ENCODE measurements at places on chromosomes 7 and 10.

DNA sequence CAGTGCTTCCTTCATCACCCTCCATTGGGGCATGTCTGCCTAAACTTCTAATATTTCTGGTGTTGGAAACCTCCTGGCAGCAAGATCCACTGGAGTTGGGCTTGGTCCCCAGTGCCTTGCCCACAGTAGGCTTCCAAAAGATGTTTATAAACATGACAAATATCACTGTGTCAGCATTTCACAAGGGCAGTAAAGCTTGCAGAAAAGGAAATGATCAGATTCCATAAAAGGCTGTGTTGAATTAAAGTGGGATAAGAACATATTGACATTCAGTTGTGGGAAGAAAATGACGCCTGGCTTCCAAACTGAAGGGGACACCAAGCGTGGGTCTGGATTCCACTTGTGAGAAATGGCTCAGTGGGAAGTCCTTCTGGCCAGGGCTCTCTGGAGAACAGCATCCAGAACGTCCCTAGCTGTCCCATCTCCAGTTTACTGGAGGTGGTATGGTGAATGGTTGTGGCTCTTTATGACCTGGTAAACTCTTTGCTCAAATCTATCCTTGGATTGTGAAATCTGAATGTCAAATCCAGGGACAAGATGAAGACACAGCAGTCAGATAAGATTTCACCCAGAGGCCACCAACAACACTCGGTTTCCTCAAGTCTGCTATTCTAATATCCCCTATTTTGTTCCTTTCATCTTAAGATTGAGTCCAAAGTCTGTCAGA is 287.2 kb downstream of the TNS3 start:
- no peak for DNase-seq

GRCh38 chr10:120286280-120286679 is 170.7 kb upstream of the PLPP4 start:
- no peak for DNase-seq

- DNase-seq = no peak
Observed at GRCh38 chr10:117339578-117339977, 35.7 kb downstream of the PDZD8 start.

GRCh38 chr10:75098902-75099673 is 12.4 kb upstream of the SAMD8 start:
- DNase-seq = no peak

DNA sequence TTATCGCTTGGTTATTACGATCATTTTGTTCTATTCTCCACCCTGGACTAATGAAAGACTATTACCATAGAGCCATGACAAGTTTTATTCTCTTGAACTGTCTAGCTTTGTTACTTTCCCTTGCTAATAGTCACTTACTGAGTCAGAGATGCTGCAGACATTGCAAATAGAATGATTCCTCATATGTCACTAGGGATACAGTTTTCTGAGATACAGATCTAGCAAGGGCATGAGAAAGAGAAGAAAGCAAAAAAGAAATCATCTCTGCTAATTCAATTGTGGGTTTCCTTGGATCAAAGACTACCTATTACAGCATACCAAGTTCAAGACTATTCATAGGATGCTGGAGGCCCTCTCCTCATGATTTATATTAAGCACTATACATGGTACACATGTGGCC is 204.3 kb downstream of the MBL2 start:
- DNase-seq = no peak

DNA sequence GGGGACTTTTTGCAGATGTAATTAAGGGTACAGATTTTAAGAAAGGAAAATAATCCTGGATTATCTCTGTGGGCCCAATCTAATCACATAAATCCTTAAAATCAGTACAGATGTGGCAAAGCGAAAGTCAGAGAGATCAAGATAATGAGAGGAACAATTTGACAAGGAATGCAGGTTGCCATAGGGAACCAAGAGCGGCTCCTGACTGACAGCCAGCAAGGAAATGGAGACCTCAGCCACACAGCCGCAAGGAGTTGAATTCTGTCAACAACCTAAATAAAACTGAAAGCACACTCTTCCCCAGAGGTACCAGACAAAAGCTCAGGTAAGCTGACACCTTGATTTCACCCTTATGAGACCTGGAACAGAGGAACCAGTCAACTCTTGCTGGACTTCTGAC is 3.4 kb upstream of the PNPLA8 start:
- DNase-seq = no peak

- no peak for DNase-seq
Observed at GRCh38 chr7:122217125-122217524, 73.1 kb upstream of the AASS start.

- DNase-seq = no peak
Observed at GRCh38 chr10:5616046-5616445, 50.3 kb downstream of the ASB13 start.

DNA sequence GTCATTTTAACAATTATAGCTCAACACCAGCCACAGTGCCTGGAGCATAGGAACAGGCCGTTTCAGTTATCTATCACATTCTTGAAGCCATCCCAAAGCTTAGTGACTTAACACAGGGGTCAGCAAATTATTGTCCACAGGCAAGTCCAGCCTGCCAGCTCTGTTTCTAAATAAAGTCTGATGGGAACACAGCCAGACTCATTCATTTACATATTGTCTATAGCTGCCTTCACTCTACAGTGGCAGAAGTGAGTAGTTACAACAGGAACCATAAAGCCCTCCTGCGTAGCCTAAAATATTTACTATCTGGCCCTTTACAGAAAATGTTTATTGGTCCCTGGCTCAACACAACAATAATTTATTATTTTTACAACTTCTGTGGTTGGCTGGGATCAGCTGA is 407.5 kb upstream of the AUTS2 start:
- no peak for DNase-seq

DNA sequence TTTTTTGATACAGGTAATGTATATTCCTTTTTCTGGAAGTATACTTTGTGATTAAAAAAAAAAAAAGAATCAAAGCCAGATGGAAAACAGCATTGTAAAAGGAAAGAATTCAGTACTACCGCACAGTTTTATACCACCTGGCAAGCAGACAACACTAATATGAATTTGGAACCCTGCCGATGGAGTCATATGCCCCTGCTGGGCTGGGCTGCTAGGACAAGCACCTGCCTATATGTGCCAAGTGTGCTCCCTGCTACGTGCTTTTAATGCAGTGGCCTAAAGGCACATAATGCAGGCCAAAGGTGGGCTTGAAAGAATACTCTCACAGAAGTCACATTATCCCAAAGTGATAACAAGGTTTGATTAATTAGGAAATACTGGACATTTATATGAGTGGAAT is 29.8 kb upstream of the WAC start:
- peak; percentile 22 for DNase-seq

- DNase-seq = no peak
Observed at GRCh38 chr10:30749385-30749784, 119.8 kb upstream of the LYZL2 start.

GRCh38 chr10:17438583-17438982 is 15.8 kb downstream of the ST8SIA6 start:
- no peak for DNase-seq

DNA sequence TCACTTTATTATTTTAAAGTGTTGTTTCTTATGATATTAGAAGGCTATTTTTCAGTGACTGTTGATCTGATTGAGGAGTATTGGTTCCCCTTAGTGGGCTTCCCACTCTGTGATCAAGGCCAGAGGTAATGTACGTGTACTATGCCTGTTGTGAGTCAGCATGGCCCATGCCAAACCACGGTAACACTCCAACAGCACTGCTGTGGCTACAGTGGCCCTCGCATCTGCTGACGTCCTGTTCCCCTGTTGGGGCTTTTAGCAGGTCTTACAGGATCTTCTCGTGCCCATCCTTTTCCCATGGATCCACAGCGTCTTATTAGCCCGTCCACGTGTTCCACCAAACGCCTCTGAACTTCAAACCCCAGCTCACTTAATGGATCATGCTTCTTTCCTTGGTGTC is 964.6 kb upstream of the CELF2 start:
- no peak for DNase-seq

DNA sequence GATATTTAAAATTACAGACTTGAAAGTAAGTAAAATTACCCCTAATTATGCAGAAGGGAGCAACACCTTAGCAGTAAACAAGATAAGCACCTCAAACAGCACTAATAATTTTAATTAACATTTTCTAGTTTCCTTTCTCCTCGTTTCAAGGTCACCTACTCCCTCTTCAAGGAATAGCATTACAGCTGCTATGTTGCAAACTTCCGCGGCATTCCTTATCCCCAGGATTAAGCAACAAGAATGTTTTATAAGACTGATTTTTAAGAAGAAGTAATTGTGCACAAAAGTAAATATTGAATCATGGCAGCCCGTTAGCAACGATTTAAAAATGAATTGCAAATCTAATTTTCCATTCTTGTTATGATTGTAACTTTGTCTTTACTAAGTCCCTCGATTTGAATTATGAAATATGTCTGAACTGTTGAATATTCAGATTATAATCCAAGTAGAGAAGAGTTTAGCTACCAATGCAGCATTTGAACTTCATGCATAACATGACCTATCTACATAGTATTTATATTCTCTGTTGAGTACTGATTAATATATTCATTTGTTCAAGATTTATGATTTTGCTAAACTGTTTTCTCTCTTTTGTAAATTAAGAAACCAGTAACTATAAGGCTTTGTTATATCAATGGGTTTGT is 593.5 kb upstream of the MGMT start:
- no peak for DNase-seq

- DNase-seq = no peak
Observed at GRCh38 chr7:29734246-29734731, 72.0 kb upstream of the WIPF3 start.

- DNase-seq = peak; percentile 68
Observed at GRCh38 chr7:28956608-28957063, 1.5 kb downstream of the TRIL start.

DNA sequence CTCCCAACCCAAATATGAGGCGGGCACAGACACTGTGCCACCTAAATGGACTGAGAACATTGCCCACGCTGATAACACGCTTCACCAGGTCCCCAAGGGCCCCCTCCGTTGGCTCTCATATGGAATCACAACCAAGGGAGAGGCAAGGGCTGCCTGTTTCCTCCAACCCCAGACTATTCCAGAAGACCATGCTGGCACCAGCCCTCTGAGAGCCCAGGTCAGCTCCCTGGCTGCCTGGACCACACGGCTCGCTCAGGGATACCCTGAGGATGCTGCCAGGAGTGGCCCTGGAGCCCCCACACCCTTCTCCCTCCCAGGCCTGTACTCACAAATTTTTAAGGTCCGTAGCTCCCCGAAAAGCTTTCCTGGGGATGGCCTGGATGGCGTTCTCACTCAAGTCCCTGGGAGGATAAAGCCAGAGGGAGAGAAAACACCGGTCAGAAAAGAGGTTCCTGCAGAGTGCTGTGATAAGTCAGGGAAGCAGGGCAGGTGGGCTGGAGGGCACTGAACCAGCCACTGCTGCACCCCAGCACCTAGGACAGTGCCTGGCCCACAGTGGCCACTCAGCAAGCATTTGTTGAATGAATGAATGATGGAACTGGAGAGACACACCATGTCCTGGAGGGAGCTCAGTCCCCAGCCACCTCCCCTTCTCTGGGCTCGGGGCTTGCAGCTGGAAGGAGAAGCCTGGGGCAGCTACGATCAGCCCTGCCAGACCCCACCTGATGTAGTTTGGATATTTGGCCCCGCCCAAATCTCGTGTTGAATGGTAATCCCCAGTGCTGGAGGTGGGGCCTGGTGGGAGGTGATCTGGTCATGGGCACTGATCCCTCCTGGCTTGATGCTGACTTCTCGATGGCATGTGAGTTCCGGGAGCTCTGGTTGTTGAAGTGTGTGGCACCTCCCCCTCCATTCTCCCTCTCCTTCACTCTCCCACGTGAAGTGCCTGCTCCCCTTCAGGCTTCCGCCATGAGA is 119.8 kb downstream of the SLIT1 start:
- DNase-seq = no peak

DNA sequence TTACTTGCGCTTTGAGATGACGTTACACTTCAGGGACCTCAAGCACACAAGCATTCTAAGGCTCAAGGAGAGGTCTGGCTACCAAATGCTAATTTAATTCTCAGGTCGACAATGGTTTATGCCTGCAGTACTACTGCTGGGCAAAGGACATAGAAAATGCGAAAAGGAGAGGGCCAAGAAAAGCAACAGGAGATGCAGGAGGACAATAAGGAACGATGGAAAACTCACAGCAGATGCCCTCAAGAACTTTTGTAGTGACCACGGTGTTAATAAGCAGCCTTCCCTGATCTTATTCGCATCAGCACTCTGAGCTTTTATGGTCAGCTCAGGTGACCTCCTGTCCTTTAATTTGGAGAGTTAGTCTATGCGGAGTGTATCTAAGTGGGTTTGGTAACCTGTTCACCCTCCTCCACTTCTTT is 146.3 kb downstream of the GPR85 start:
- no peak for DNase-seq

GRCh38 chr7:24477398-24478136 is 95.7 kb upstream of the PALS2 start:
- peak; percentile 49 for DNase-seq

DNA sequence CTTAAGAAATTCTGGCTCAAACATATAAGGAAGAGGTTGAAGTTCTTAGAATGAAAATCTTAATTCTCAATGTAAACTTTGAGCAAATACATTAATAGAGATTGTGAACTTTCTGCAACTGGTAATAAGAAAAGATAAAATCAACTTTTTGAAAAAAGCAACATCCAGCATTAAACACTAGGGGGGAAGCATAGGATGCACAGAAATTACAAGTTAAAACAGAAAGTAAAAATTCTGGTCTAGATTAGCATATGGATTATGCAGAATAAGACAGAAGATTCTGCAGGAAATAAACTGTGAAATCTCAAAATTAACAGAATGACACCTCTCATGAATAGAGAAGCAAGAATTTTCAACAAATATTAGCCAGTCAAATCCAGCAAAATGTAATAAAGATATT is 38.0 kb upstream of the CAV2 start:
- no peak for DNase-seq

DNA sequence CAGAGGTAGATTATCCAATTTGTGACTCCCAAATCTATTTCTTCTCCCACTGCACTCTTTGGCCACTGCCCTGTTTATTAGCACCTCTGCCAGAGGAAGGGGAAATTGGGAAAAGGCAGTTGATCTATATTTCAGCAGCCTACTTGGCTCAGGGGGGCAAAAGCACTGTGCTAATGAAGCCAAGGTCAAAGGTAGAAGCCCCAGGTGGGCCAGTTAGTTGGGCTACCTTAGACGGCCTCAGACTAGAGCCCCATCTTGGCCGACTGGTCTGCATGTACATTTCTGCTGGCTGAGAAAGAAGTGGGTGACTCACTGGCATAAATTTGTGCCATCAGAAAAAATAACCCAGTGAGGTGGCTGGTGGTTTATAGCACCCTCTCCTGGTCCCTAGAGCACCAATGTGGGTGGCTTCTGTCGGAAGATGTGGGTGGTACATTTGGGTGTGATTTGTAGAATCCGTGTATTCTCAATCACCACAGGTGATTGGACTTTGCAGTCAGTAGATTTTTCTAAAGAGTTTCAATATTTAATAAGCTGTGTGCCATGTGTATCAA is 293.3 kb upstream of the MKI67 start:
- DNase-seq = no peak

- DNase-seq = no peak
Observed at GRCh38 chr7:14839307-14839706, 63.2 kb downstream of the DGKB start.

- DNase-seq = no peak
Observed at GRCh38 chr7:117350027-117350426, 27.2 kb upstream of the WNT2 start.

- DNase-seq = peak; percentile 31
Observed at GRCh38 chr10:69222157-69223027, 2.3 kb downstream of the HKDC1 start.

Measured in NCI-H510A (cell line).